ENCODE measurements at places on chromosomes 16 and 17.

DNA sequence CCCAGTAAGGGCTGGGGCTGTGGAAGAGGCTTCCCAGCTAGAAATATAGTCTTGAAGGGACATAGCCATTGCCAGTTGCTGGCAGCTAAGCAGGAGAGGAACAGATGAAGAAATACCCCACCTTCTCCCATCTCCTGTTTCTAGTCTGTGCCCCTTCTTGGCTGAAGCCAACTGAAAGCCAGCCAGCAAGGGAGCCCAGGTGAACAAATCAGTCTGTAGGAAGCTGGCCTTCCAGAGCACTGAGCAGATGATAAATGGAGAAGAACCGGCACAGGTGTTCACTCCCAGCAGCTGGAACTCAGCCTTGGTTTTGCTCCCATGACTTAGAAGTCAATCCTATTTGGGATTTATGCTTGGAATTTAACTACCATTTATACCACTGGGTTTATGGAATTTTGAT, 69.2 kb upstream of the DHX40 start:
- no peak for DNase-seq

DNA sequence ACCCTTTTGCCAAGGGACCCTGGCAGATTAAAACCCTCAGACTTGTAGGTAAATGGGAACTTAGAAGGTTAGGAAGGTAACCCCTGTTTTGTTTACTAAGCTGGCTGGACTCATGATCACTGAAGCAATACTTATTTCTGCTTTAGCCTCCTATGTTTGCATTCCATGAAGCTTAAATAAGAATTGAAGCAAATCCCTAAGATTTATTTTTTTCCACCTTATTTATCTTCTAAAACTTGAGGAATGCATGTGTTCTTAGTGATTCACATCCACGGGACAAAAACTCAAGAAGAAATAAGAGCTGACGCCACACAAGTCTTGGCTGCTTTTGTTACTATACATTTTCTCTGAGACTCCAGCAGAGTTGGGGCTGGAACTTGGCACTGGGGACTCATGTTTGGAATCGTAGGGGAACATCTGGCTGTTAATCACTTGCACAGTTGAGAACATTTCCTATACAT, 35.5 kb downstream of the CLUAP1 start:
- DNase-seq, result no peak

DNA sequence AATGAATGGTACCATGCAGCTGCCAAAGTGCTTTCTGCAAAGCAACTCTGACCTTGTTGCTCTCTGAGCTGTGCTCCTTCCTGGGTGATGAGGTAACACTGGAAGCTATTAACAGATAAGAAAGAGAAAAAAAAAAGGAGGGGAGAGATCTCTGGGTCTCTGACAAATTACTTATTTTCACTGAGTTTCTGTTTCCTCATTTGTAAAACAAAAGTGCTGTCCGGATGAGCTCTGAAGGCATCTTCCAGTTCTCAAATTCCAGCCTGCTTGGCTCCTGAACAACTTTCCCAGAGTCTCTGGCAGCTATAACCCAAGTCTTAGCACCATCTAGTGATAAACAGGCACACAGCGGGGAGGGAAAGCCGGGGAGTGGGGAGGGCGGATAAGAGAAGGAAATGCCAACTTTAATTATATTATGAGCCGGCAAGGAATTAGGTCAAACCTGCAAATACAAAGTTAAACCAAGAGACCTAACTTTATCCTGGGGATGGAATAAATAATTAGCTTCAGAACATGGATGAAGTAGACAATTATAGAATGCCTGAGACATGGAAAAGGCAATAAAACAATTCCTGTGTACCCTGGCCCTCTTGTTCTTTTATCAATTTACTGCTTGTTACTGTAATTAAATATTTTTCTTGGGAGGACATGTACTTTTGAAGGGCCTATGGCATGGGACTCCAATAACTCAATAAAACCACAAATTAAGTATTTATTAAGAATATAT, 61.3 kb upstream of the KIFC3 start:
- no peak for DNase-seq

DNA sequence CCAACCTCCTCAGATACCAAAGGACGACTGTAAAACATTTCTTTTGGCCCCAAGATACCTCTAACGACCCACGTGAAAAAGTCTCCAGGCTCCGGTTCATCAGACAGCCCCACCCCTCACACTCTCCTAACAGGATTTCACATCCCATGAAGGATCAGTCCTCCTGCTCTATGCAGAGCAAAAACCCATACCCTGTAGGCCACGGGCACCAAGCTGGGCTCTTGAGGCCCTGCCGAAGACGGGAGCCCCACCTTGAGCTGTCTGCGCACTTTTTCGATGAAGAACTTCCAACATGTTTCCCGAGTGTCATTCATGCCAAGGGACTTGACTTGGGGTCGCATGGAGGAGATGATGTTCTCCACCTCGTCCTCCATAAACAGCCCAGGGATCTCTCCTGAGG, 89.9 kb downstream of the PGS1 start:
- no peak for DNase-seq

DNA sequence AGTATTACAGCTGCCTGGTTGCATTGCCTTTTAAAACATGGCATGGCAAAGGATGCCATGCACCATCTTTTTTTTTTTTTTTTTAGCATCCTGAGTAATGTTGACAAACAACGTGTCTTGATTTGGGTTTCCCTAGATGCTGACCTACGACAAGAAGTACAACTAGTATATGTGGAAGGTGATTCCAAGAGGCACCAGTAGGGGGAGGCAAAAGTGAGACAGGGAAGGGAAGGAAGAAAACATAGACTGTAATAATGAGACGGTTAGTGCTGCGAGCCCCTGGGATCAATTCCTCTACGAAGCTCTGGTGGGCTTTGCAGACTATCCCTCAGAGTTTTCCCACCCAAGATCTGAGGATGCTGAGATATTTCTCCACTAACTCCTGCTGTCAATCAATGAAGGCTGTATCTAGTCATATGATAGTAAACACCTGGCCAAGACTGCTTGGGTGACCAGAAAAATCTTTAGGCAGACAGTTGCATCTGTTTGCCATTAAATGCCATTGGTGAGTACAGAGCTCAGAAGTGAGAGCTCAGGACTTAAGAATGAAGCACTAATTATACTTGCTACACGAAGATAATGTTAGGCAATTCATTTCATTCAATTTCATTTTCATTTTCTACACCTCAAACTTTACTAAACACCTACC, 458.6 kb upstream of the GOT2 start:
- no peak for DNase-seq

DNA sequence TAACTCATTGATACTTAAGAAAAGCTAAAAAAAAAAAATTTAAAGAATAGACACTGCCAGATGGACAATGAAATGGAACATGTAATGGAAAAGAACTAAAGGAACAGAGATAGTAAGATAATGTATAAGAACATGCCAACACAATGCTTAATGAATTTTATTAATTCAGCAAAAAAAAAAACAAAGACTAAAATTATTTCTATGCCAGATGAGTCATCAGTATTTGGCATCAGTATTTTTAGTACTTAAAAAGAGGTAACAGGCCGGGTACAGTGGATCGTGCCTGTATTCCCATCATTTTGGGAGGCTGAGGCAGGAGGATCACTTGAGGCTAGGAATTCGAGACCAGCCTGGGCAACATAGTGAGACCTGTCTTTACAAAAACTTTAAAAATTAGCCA, 168.5 kb downstream of the CYB561 start:
- DNase-seq, result no peak

DNA sequence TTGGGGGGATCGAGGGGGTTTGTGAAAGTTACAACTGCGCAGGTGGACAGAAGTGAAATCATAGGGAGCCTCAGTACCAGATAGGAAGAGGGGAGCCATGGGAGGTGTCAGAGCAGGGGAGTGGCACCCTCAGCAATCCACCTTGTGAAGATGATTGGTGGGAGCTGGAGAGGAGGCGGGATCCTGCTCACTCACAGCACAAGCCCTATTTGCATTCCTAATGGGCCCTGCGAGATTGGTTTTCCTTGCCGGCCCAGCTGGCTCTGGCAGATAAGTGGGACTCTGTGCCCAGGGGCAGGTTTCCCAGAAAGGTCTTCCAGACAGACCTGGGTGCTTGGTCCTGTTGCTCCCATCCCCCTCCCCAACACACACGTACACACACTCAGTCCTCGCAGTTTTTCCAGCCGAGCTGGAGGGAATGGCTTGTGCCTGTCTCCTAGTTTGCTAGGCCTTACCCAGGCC, 9.4 kb downstream of the WNT3 start:
- DNase-seq, result no peak

DNA sequence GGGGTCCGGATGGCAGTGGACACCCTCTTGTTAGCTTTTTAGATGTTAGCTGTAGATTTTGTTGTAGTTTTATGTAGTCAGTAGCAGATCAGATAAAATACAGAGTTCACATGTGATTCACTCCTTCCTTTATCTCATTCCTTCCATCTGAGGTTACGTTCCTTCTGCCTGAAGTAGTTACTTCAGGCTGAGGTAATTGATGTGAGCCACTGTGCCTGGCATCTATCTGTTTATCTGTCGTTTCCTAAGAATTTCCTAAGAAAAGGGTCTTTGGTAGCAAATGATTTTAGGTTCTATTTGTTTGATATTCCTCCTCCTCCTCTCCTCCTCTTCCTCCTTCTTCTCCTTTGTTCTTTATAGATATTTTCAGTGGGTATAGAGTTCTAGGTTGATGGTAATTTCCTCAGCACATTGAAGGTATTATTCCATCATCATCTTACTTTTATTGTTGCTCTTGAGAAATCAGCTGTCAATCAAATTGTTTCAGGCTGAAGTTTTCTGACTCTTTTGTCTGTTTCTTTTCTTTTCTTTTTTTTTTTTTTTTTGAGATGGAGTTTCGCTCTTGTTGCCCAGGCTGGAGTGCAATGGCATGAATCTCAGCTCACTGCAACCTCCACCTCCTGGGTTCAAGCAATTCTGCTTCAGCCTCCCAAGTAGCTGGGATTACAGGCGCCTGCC, 29.6 kb upstream of the FBXO47 start:
- no peak for DNase-seq

GRCh38 chr16:84948851-84949610, 62.3 kb downstream of the ZDHHC7 start:
- DNase-seq, result no peak

DNA sequence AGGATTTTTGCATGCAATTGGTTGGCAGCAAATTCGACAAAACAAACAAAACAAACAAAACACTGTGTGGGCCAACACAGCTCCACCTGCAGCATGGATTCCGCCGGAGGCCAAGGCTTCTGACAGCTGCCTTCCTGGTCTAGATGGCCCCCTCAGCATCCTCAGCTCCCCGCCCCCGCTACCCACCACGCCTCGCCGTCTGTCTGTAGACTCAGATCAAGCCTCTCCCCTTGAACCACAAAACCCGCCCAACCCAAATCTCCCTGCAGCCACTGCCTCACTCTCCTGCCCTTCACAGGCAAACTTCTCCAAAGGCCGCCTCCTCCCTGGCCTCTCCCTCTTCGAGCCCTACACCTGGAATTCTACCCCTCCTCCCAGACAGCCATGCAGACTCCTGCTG, 57.9 kb downstream of the RTN4RL1 start:
- no peak for DNase-seq

DNA sequence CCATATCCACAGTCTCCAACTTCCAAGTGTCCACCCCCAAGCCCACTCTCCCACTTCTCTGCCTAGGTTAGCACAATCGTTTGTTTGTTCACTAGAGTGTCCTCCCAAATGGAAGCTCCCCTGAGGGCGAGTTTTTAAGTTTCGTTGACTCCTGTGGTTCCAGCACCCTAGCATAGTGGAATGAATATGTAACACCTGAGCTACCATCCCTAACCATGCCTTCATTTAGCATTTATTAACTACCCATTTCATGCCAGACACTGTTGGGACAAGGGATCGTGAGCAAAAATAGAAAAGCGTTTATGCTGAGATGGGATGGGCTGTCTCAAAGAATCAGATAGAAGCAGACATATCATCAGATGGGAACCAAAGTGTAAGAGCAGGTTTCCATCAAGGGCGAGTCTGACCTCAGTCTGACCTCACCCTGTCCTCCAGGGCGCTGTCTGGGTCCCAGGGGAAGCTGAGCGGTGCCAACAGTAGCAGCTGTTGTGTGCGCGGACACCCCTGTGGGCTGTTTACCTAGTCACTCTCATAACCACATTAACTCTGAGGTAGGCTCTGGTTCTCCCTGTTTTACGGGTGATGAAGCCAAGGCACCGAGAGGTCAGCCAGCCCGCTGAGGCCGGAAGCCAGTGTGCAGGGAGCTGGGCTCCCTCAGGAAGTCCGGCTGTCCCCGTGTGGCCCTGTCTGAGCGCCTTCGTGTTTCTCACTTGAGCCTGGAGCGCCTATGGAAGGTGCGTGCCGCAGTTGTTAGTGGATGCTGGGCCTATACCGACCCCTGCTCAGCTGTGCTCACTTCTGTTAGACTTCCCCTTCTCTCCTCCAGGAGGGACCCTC, 6.2 kb downstream of the CNP start:
- DNase-seq, result no peak

- no peak for DNase-seq
These were observed 660 bp downstream of the RHBDF1 start for GRCh38 chr16:71540-72401.

DNA sequence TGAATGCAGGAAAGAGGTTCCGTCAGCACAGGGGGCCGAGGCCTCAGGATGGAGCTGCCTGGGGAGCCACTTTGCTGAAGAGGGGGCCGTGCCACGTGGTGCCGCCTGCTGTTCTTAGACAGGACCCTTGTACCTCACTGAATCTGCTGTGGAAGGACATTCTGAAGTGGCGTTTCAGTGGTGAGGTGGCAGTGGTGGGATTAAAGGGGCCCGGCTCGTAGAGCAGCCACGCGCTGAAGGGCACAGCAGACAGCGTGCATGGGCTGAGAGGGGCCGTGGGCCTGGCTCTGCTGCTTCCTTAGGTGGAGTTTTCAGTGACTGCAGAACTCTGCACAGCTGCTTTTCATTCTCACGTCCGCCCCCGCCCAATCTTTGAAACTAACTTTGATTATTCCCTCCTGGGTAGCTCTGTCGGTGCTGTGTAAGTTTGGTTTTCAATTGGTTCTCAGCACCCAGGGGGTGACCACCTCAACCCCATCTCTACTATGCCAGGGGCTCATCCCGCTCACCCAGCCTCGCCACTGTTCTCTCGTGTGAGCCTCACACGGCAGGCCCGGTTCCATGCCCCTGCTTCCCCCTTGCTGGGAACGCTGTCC, 70.3 kb downstream of the SEC14L1 start:
- DNase-seq, result no peak

DNA sequence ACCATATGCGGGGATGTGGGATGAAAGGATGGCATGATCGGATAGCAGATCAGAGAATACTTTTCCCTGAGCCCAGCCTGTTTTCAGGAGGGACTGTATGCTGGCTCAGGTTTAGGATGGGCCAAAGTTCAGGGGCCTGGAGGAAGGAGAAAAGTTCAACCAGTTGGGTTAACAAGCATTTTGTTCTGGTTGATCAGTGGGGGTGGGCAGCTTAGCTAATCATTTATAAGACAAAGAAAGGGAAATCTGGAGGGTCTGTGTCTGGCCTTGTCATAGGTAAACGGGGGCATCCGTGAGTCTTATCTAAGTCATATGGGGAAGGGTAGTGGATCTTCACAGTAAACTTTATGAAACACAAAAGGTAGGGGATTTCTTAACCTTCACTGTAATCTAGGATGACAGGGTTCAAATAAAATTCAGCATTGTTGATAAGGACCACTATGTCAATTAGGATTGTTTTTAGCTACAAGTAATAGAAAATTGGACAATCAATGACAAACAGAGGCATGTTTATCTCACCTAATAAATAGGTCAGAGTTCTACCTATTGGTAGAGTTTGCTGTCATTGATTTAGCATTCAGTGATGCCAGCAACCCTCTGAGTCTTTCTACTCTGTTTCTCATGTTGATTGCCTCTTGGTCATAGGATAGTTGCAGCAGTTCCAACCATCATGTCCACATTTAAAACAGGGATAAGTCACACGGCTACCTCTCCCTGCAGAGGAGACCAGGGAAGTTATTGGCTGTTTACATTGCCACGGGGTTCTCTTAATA, 11.4 kb downstream of the PCTP start:
- DNase-seq, result no peak
